ENCODE measurements at places on chromosomes 4 and X.

DNA sequence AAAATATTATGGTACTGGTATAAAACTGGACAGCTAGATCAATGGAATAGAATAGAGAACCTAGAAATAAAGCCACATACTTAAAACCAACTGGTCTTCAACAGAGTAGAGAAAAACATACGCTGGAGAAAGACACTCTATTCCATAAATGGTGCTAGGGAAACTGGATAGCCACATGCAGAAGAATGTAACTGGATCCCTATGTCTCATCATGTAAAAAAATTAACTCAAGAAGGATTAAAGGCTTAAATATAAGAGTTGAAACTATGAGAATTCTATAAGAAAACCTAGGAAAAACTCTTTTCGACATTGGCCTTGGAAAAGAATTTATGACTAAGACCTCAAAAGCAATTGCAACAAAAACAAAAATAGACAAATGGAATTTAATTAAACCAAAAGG, 114.6 kb downstream of the PCDH18 start:
- DNase-seq, result no peak

DNA sequence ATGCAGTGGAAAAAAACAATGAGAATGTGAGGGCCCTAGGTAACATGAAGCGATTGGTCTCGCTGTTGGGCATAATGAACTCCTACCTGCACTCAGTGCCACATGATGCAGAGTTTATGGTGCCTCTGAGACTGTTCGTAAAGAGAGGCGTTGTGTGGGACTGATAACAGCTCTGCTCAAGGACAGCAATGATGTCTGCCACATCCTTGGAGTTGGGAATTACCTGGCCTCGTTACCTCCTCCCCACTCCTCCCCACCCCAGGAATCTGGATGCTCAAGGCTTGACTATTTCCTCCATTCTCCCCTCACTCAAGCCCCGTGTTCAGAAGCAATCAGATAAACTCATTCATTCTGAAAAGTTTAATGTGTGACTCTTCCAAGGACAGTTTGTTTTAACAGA, 148.0 kb upstream of the JADE1 start:
- DNase-seq, result peak; percentile 81

GRCh38 chr4:151991001-151991883, 230.4 kb upstream of the GATB start:
- DNase-seq, result no peak

GRCh38 chr4:20678400-20678799, 21.9 kb upstream of the PACRGL start:
- DNase-seq, result no peak

DNA sequence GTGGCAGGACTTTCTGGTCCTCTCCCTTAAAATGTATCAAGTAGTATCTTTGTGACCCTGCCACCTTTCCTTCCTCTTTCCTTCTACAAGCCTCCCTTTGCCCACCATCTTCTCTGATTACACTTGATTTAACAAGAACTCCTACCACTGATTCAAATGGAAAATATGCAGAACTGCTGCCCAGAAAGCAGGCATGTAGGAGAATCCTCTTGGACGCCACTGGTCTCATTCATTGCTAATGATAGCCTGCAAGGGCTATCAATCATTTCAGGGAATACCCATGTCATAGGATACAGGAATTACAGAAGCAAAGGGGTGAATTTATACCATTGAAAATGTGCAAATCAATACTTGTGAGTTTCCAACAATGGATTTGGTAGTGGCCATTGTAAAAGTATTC, 294.6 kb upstream of the NRK start:
- DNase-seq, result no peak

- DNase-seq, result no peak
Observed at GRCh38 chrX:22193851-22194659, 78.7 kb upstream of the CBLL2 start.

DNA sequence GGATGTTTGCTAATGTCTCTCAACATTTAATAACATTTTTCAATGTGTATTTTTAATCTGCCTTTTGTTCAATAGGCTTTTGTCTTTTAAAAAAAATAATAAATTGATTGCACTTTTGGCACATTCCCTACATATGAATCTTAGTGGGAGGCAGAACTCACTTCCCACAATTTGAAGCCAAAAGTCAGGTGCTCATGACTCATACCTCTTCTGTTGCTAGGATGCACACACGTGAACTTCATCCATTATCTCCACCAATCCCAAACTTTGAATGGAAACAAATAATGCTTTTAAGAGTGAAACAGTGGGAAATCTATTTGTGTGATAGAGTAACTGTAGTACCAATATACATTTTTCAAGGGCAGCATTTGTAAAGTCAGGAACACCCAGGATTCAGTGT, 260.5 kb downstream of the IQCM start:
- DNase-seq, result no peak

- no peak for DNase-seq
Observed at GRCh38 chr4:104418286-104418685, 76.4 kb downstream of the CXXC4 start.

DNA sequence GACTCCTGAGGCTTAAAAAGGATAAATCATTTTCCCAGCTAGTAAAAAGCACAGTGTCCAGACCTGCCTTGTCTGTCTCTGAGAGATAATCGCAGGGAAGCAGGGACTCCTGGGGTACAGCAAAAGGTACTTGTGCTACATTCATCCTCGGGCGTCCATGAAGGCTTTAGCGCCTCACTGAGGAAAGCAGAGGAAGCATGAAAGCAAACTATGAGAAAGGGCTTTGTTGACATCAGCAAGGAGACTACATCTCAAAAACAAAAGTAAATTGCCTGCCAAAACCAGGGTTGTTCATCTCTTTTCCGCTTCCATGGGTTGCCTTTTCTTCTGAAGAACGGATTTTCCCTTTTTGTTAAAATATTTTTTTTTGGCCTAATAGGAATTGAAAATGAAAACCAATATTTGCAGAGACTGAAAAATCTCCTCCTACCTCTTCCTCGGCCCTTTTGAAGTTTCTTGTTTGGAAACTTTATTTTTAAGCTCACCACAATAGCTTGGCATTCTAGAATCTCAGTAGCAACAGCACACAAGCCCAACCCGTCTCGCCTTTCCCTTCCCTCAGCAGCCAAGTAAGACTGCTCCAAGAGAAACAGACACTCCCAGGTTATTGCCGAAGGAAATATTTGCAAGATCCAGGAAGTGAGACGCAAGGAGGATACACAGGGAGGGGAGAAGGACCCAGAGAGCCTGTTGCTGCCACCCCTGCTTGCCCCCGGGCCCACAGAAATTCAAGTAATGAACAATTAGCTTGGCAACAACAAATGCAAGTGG, 148.3 kb upstream of the DGKK start:
- no peak for DNase-seq

DNA sequence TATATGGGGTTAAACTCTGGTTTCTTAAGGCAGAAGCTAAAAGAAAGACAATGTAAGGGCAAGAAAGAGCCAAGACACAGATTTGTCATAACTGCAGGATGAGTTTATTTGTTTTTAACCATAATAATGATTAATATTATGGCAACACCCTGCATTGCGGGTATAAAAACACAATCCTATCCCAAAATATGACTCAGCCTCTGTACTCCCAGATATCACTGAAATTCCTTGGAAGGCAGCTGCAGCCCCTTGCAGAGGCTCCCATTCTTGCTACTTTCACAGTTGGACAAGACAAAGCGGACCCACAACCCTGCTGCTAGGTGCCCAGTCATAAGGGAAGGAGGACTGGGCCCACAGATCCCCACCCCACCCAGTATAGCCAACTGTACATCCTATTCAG, 20.4 kb upstream of the FGF16 start:
- no peak for DNase-seq

GRCh38 chrX:20046864-20047263, 56.0 kb upstream of the BCLAF3 start:
- DNase-seq, result no peak

GRCh38 chr4:102754044-102754443, 6.7 kb downstream of the MANBA start:
- DNase-seq, result no peak
